Cardiac atrium fibroblast (primary cell): ENCODE measurements at places on chromosomes 12 and 14. TPM values are rescaled to one million over a fixed set of nuclear protein-coding genes. Genes with fewer than 3 reads are reported as not detected.

FAM181A gene
- not detected in 2 replicates for total RNA-seq

RNF212B gene
- not detected in 2 replicates for total RNA-seq

SDR39U1 gene
- total RNA-seq, result 14.1 and 24.2 TPM in 2 replicates

CLEC6A gene
- not detected in 2 replicates for total RNA-seq

SUOX gene
- 8.3 and 12.3 TPM in 2 replicates for total RNA-seq

TNFRSF1A gene
- 432 and 524 TPM in 2 replicates for total RNA-seq

PLCZ1 gene
- not detected in 2 replicates for total RNA-seq

TMTC1 gene
- total RNA-seq, result 90.8 and 114 TPM in 2 replicates

CIDEB gene
- 0.18 and 2.8 TPM in 2 replicates for total RNA-seq

TCL1B gene
- not detected in 2 replicates for total RNA-seq

PMCH gene
- not detected in 2 replicates for total RNA-seq

BIN2 gene
- total RNA-seq, result not detected in 2 replicates

PPFIA2 gene
- 6.5 TPM in 1 of 2 replicates, not detected in the other for total RNA-seq

PMEL gene
- 3.1 and 9.9 TPM in 2 replicates for total RNA-seq

HNF1A gene
- 0.32 TPM in 1 of 2 replicates, not detected in the other for total RNA-seq

AICDA gene
- total RNA-seq, result not detected in 2 replicates

OR11H6 gene
- not detected in 2 replicates for total RNA-seq

CBLN3 gene
- 2.8 and 3.4 TPM in 2 replicates for total RNA-seq

GMFB gene
- total RNA-seq, result 70.4 and 115 TPM in 2 replicates

PPP4R4 gene
- not detected in 2 replicates for total RNA-seq

FOXA1 gene
- not detected in 2 replicates for total RNA-seq
